ENCODE measurements at places on chromosomes 12 and 14.

DNA sequence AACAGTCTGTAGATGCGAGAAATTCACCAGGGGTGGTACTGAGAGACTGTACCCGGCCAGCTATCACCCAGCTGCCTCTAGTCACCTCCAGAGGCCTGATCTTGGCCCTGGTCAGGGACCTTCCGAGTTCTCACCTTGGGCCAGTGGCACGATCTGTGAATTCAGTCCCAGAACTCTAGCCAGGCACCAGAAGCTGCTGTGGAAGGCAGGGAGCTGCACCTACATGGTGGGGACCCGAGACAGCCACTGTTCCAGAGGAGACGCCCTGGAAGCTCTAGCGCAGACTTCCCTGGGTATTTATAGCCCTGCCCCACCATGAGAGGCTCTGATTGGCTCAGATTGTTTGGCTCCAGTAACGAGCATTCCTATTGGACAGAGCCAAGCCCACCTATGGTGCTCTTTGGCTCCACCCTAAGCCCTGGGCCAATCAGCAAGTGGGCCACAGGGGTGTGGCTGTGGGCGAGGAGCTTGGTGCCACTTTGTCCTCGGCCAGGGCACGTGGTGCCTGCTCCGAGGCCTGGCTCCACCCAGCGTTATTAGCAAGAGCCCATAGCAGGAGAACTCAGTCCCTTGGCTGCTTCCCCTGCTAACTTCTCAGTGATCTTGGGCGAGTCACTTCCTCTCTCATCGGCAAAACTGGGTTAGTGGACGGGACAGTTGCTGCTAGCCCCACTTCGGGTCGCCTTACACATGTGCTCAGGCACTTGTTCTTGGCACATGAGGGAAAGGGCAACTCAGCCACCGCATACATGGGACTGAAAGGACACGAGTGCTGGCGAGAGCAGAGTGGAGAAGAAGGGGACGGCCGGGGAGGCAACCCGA is 89.0 kb upstream of the BCL11B start:
- no peak for DNase-seq

- DNase-seq, result no peak
Observed at GRCh38 chr14:94099006-94099405, 11.5 kb upstream of the IFI27 start.

GRCh38 chr12:56257071-56257470 is 1.1 kb downstream of the ANKRD52 start:
- DNase-seq, result no peak

- no peak for DNase-seq
Observed at GRCh38 chr12:47672068-47672467, 33.8 kb downstream of the RPAP3 start.

DNA sequence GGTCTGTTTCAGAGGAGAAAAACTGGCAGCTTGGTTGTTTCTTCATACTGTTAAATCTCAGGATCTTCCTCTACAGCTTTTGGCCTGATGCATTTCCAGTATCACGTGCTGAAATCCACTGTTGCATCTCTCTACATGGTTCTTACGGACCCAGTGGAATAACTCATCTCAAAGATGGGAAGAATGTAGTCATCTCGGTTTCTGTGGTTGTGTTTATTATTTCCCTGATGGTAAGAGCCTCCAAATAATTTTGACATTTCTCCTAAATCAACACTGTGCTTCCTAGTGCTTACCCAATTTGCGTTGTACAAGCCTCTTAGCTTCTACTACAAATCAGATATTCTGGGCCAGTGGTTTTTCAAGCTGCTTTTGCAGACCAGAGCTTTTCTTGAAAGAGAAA is 812.8 kb downstream of the C12orf50 start:
- DNase-seq, result no peak

All from T-helper 9 cell (primary cell).